Activated naive CD8-positive, alpha-beta T cell treated with anti-CD3 and anti-CD28 coated beads, Interleukin-2, amount 10 ng/mL, durations not matched to agents 7 days and 5 days (primary cell): ENCODE measurements at places on chromosomes 4 and X.

DNA sequence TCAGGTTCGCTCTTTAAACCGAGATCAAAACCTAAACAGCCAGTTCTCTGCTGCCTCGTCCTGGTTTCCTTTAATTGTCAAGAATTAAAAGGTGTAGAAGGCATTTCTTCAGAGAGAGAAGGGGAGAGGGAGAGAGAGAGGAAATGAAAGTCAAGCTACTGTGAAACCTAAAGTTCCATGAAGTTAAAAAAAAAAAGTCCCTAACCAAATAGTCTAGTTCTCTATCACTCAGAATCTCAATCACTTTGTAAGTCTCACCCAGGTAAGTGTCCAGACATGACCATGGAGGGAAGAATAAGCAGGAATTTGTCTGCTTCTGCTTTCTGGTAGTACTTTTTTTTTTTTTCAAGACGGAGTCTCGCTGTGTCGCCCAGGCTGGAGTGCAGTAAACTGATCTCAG lies 18.8 kb upstream of the SMIM14 start:
- DNase-seq = no peak

GRCh38 chrX:101220662-101221260 lies 1.2 kb downstream of the DRP2 start:
- no peak for DNase-seq

- DNase-seq = no peak
Measured at GRCh38 chr4:107744532-107744931, 24.5 kb upstream of the PAPSS1 start.

DNA sequence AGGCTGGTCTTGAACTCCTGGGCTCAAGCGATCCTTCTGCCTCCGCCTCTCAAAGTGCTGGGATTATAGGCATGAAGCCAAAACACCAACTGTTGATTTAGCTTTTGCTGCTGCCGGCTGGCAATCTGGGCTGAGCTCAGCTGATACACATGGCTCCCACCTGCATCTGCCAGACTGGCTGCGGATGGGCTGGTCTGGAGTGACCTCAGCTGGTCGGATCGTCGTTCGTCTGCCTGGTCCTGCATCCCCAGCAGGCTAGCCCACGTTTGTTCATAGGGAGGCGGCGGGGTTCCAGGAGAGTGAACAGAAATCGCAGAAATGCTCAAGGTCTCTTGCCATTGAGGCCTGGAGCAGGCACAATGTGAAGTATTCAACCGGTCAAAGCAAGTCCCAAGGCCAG lies 74.4 kb upstream of the DDX3X start:
- no peak for DNase-seq

GRCh38 chrX:14015294-14015693 lies 14.4 kb downstream of the GEMIN8 start:
- no peak for DNase-seq

DNA sequence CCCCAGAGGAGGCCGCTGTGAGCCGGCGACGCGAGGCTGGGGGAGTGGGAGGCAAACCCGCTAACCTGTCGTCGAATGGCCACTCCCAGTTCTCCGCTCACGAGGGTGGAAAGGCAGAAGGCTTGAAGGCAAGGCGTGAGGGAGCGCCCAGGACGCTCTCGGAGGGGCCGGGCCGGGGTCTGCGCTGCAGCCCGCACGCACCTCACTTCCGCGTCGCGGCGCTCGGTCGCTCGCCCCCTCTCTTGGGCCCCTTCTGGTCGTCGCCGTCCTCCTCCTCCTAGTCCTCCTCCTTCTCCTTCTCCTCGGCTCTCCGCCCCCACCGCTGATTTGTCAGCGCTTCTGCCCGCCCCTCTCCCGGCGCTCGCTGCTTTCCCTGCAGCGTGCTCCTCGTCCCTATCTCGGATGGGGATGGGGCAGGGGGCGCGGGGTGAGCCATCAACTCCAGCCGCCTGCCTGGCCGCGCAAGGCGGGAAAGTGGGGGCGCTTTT lies at the start of gene SNCA:
SNCA (minus strand) TSS at position 265 of the 488 bp plus-strand sequence. CDS start 1,494 bp downstream, outside the sequence.
- DNase-seq = peak; percentile 61

DNA sequence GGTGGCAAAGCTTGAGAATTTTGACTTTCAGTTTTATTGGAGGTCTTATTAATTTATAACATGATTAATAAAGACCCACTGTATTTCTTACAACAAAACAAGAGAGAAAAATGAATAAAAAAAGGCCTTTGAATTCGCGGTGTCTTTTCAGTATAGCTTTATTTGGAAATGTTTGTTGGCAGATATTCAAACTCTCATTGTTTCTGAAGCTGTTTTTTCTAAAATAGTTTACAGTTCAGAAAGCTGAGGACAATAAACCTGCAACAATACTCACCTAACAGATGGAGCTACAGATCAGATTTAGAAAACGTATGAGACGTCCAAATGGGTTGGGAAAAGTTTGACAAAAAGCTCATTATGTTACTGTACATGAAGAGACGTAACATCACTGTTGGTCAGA lies 2.4 kb upstream of the SPARCL1 start:
- no peak for DNase-seq

DNA sequence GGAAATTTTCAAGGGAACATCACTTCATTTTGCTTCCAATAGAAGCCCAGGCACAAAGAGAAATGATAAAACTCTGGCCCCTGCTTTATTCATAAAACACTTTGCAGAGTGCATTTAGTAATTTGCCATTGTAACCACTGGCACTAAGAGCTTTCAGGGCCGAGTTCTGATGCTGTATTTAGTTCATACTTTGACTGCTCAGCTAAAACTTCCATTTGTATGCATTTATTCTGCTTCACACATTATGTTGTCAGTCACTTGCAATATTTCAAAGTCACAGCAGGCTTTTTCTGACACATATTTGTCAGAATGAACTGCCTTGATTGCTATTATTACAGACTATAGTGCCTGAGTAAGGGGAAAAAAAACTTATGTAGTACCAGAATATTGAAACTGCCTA lies 174.3 kb upstream of the ATOH1 start:
- DNase-seq = no peak

DNA sequence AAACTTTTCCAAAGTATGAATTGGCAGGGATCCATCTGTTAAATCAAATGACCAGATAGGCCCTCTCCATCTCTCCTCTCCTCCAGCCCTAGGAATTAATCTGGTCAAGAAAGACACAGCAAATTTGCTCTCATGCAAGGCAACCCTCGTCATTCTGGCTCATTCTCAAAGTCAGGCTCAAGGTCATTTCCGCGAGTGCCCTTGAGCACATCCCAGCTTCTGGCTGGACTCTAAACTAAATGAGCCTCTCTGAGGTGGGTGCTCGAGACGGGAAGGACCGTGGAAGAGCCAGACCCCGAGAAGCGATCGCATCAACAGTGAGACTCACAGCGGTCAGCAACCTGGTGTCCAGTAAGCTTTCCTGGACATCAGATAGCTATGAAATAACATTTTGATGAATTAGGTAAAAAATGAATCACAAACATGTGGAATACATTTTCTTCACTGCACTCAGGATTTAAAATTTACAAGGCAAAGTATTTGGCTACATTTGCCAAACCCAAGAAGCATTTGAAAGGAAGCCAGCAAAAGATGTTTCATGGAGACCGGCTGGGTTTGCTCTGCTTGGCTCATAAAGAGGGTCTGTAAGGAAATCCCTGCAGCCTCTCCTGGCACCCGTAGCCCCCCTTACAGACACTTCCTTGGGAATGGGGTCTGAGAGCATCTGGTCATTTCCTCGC lies 121.0 kb downstream of the ENPP6 start:
- no peak for DNase-seq

DNA sequence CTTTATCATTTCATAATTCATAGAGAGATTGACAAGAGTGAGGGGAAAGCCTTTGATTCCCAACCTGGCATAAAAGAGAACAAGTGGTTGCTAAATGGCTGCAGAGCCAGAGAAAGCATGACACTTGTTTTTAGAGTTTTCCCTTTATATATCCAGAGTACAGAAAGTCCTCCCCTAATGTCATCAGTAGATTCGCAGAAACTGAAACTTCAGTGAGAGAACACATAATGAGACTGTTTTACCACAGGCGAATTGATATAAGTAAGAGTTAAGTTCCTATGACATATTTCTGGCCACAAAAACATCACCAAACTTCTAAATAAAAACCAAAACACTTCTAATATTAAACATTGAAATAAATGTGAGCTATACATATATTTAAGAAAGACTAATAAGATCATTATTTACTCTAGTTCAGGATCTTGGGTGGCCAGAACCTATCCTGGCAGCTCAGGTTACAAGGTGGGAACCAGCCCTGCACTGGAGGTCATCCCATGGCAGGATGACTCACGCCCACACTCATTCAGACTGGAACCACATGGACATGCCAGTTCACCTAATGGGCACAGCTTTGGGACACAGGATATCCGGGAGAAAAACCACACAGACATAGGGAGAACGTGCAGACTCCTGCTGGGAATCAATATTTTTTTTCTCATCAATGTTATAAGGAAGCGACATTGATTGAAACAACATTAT lies 35.5 kb downstream of the NWD2 start:
- no peak for DNase-seq

GRCh38 chr4:109296527-109296926 lies 5.9 kb downstream of the COL25A1 start:
- DNase-seq = no peak

GRCh38 chrX:74923942-74924448 lies 1.3 kb downstream of the NEXMIF start:
- DNase-seq = peak; percentile 40

DNA sequence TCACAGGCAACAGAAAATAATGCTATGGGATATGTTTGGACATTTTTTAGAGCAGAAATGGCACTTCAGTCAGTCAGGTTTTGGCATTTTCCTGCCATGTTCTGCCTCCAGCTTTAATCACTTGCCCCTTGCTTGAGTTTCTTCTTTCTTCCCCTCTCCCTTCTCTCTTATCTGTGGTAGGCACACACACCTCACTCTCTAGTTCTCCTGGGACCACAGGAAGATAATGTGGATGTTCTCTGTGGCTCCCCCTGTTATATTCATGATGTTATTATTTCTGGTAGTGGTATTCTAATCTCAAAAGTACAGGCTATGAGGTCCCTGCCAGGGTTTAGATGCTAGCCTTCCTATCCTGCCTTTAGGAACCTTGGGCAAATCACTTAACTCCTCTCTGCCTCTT lies 5.2 kb downstream of the HADH start:
- DNase-seq = no peak

GRCh38 chrX:81278616-81279015 lies 76.7 kb downstream of the SH3BGRL start:
- DNase-seq = no peak

GRCh38 chrX:12239356-12240082 lies 101.2 kb downstream of the FRMPD4 start:
- no peak for DNase-seq

DNA sequence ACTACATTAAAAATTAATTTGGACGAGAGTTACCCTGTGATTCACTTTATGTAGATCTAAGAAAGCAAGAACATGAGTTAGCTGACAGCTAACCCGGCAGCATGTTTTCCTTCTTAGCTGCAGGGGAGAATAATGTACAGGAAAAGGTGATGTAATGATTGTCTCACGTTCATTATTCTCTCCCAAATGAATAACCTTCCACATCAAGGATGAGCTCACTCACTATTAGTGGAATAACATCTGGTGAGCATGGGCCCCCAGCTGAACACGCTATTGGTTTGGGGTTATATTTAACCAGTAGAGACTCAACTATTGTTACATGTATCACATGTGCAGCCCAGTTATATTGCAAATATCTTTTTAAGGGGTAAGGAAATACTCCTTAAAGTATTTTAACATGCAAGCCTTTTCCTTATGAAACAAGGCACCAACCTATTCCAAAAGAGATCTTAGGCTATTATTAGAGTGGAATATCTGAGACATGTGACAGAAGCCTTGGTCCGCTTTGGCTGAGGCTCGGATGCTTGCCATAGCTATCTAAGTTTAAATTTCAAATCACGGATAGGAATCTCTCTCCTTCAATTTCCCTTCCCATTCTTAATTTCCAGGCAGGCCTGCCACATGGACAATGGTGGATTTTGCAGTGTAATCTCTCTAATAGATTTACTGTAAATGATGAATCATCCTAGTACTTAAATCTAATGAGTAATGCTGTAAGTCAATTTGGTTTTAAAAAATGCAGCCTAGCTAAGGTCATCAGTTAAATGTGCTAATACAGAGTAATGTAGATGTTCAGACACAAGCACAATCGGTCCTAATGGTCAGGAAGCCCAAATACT lies 99.0 kb upstream of the OTUD4 start:
- no peak for DNase-seq

GRCh38 chr4:184382189-184382846 lies 92.0 kb downstream of the IRF2 start:
- DNase-seq = no peak

DNA sequence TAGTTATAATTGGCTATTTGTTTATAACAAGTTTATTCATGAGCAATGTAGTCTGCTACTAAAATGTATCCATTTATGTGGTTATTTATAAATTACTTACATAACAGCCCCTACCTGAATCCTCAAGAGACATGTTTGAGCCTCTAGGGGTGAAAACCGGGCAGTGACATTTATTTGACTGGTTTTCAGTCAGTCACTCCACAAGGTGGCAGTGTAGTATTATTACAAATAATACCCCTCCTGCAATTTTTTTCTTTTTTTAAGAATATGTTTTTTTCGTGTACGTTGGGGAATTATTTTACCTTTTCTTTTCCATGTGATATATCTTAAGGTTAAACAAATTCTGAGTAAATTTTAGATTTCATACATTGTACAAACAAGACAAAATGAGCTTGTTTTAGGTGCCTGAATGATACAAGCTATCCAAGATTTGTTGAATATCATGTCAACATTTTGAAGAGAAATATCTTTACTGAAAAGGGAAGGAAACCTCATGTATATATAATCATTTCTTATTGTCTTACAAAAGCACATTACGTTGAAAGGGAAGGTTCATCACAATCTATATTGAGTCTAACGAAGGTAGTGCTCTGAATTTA lies 598.7 kb upstream of the TECRL start:
- no peak for DNase-seq

GRCh38 chr4:52983563-52984303 lies 121.6 kb downstream of the RASL11B start:
- no peak for DNase-seq

DNA sequence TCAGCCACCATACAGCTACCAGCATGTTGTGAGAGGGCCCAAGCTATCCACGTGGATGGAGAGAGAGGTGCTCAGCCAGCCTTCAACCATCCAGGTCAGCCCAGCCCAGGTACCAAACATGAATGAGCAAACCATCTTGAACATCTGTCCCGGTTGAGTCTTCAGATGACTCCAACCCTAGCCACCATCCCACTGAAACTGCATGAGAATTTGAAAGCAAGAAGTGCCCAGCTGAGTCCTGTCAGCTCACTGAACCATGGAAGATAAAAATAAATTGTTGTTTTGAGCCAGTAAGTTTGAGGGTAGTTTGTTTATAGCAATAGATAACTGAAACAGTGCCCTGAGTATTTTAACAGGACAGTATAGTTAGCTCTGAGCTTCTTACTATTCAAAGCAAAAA lies 7.3 kb upstream of the SEL1L3 start:
- DNase-seq = no peak

DNA sequence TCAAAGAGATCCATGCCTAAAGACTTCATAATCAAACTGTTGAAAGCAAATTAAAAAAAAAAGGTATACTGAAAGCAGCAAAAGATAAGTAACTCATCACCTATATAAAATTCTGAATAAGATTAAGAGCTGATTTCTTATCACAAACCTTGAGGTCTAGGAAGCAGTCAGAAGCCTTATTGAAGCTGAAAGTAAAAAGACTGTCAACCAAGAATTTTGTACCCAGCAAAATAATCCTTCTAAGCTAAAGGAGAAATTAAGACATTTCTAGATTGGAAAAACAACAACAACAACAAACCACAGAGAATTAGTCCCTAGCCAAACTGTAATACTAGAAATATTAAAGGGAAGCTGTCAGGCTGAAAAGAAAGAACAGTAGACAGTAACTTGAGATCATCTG lies 622.9 kb downstream of the PCDH7 start:
- DNase-seq = no peak
